Fibroblast of pulmonary artery (primary cell): ENCODE measurements at places on chromosomes 1 and 21.

DNA sequence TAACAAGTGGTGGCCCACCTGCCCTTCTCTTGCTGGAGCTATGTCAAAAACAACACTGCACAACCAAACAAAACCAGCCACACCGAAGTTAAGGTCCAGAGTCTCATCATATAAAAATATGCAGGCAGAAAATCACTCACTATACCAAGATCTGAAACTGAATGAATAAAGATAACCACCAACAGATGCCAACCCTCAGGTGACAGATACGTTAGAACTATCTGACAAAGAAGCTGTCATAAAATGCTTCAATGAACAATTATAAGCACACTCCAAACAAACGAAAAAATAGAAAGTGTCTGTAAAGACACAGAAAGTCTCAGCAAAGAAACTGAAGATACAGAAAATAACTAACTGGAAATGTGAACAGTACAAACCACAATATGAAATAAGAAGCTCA, 14.0 kb downstream of the ZNF496 start:
- DNase-seq, result no peak

DNA sequence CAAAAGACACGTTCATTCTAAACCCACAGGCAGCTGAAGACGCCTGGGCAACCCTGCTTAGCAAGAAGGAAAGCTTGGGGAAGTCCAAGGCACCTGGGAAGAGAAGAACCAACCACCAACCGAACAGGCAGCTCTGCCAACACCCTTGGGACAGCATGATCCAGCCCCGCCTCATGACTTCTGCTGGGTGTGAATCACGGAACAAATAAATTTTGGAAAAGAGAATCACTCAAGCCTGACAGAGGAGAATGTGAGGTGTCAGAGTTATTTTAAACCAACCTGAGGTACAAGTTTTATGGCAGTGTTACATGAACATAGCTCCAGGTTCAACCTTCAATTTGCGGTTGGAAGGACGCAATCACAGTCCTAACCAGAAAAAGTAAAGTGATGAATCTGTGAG, 10.0 kb upstream of the PADI4 start:
- no peak for DNase-seq

- peak; percentile 11 for DNase-seq
Observed at GRCh38 chr1:218817071-218817470, 356.6 kb upstream of the LYPLAL1 start.

DNA sequence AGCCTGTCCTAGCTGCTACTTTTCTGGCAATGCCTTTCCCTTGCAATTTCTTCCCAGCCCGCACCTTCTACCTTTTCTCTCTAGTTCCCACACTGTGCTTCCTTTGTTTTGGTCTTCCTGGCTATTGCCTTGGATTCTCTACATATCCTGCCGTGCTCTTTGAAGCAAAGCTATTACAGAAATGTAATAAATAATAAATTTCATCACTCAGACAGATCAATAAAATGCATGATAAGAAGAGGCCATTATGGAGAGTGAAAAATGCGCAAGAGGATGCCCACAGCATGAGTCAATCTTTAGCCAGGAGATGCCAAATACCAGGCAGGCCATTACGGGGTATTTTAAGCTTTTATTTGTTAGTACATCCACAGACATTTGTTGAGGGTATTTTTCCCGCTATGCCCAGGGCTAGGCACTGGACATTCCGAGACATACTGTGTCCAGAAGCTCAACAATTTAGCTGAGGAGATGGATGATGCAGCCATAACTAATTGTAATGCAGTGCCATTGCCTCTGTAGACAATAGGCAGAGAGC, 163.6 kb downstream of the ST6GALNAC3 start:
- no peak for DNase-seq

DNA sequence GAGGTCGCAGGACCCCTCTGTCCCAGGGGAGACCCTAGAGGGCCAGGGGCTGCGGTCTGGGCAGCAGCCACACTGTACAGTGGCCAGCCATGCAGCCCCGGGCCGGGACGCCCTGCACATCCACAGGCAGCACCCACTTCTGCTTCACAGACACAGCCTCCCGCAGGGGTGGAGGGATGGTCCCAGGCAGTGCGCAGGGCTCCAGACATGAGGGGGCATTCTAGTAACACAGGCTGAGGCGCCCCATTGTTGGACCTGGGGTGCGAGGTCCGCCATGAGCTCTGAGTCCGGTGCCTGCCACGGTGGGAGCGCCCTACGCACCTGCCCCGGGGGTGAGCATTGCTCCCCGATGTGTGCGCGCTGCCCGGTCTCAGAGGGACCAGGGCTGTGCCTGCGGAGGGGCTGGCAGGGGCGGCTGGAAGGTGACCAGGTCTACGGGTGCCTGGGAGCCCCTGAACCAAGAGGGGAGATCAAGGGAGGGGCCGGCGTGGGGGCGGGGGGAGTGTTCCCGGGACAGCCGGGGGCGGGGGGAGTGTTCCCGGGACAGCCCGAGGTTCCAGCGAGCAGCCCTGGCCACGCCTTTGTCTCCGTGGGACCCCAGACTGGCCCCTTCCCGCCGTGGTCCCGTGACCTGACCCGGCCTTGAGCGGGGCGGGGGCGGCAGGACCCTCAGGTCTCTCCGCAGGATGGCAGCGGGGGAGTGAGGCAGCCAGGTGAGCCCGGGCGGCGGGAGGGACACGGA, 4.5 kb downstream of the MMEL1 start:
- DNase-seq, result no peak

DNA sequence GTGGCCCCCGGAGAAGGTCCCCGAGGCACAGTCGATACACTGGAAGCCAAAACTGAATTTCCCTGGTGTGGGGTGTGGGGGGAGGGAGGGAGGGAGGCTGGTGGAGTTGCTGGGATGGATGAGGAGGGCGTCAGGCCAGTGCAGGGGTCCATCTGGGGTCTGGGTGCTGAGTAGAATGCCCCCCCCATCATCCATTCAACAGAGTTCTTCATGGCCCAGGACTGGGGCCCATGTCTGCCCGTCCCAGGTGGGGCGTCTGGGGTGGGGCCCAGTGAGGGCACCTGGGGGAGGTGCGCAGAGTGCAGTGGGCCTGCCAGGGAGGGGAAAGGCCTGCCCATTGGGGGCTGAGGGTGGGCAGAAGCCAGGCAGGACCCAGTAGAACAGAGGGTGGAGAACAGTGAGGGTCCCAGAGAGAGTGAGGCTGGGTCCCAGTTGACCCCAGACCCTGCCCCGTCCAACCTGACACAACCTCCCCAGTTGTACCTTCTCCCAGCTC, 1.9 kb downstream of the TNFRSF18 start:
- DNase-seq, result no peak

DNA sequence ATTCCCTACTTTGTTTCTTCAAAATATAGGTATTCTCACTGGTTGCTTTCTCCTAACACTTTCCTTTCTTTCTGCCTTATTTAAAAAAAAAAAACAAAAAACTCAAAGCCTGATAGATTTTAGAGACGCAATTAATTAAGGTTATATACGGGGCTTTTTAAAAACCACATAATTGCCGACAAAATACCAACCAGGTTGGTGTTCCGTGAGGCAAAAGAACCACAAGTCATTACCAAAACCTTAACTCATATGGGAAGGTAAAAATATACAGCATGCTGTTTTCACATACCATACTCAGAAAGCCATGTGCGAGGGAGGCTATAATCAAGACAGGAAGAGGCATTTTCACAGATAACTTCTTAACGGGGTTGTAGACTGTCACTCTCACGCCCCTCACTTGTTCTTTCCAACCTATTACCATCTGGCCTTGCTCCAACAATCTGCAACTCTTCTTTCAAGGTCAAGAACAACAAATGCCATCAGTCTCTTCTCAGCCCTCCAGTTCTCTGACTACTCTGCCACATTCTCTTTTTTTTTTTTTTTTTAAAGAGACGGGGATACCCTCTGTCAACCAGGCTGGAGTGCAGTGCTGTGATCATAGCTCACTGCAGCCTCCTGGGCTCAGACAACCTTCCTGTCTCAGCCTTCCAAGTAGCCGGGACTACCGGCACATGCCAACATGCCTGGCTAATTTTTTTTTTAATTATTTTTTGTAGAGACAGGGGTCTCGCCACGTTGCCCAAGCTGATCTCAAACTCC, 102.6 kb downstream of the APP start:
- DNase-seq, result peak; percentile 31

GRCh38 chr1:62089570-62089969, 105.1 kb upstream of the L1TD1 start:
- no peak for DNase-seq

- DNase-seq, result peak; percentile 77
Observed at GRCh38 chr21:26850116-26850643, 5.0 kb upstream of the ADAMTS1 start.

GRCh38 chr1:167423684-167424619, 94.4 kb downstream of the CD247 start:
- no peak for DNase-seq

DNA sequence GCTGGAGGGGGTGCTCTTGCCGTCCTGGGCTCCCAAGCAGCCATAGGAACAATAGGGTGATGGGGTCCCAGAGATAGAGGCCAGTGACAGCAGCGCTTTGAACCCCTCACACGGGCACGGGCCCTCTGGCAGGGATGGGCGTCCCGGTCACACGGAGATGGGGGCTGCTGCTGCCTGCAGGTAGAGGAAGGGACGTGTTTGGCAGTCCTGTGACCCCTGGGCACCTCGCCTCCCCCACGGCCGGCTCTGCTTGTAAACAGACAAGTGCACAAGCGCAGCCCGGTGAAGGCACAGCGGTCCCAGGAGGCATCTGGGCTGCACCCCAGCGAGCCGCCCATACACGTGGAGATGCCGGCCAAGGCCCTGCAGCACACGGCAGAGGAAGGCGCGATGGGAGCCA, 36.5 kb upstream of the PDE9A start:
- DNase-seq, result no peak

DNA sequence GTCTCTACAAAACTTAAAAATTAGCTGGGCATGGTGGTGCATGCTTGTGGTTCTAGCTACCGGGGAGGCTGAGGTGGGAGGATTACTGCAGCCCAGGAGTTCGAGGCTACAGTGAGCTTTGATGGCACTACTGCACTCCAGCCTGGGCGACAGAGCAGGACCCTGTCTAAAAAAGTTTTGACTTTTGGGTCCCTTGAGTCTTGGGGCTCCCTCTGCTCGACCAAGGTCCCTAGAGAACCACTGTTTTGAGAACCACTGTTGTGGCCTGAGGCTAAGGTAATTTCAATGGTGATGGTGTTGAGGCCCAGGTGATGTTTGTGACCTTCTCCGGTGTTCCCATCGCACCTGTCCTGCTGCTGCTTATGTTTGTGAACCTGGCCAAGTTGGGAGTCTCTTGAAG, 3.1 kb upstream of the CAMTA1 start:
- no peak for DNase-seq

GRCh38 chr1:108850929-108851328, 6.0 kb downstream of the AKNAD1 start:
- no peak for DNase-seq

GRCh38 chr1:156748670-156749418, 2.6 kb downstream of the HDGF start:
- DNase-seq, result peak; percentile 68

GRCh38 chr1:151773702-151774101, 10.4 kb upstream of the MRPL9 start:
- DNase-seq, result peak; percentile 47

DNA sequence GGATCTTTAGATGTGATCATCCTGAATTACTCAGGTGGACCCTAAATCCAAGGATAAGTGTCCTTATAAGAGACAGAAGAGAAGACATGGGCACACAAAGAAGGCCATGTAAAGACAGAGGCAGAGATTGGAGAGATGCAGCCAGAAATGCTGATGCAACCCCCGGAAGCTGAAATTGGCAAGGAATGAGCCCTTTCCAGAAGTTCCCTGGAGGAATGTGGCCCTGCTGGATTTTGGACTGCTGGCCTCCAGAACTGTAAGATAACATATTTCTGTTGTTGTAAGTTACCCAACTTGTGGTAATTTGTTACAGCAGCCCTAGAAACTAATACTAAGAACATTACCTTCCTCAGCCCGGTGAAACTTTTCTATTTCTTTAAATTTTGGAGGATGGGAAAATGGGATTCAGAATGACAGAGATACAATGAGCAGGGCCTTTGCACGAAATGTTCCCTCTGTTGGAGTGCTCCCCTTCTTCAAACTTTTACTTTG, 11.2 kb upstream of the PLPP3 start:
- peak; percentile 62 for DNase-seq

GRCh38 chr1:9426291-9426711, 113.0 kb upstream of the SLC25A33 start:
- no peak for DNase-seq

DNA sequence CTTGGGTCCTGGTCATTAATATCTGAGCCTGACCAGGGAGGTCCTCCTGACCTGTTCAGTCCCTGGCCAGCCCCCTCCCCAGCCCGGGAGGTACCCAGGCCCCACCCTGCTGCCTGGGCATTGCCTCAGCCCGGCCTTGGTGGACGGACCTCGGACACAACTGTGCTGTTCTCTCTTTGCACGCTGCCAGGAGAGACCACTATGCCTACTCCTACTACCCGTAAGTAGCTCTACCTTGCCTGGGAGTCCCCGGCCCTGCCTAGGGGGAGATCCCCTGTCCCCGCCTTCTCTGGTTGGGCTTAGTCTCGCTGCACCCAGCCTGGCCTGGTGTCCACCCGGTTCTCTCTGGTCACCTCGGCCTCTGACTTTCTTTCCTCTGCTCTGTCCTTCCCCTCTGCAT, 53.2 kb downstream of the PTPRU start:
- DNase-seq, result no peak

- no peak for DNase-seq
Observed at GRCh38 chr1:24964811-24965570, 34.9 kb upstream of the RUNX3 start.

DNA sequence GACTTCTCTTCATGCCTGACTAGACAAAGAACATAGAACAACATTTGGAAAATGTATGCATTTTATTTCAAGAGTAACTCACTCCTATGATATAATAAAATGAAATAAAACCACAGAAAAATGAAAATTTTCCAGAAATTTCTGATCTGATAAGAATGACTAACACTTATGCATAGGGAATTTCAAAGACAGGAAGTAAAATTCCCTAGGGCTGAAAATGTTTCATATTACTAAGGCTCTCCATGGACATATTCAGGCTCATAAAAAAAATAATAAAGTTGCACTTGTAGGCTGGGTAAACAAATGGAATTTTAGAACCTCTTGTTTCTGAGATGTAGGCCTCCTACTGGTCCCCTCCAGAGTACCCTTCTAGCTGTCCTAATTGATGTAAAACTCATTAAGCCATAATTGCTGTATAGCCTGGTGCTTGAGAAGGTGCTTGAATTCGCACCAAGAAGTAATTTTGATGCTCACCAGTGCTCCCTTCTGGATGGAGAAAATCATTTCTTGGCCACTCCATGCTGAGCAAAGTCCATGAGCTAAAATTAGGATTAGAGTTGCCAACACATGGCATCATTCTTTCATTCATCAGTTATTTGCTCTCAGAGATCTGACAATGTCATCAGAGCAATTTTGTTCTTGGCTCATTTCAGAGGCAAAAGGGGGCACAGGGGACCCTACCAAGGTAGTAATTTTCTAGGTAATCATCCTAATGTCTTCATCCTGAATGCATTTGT, 641.0 kb upstream of the CAMK1G start:
- DNase-seq, result peak; percentile 61
